ENCODE measurements at places on chromosomes 7 and 10. TPM values are rescaled to one million over a fixed set of nuclear protein-coding genes. Genes with fewer than 3 reads are reported as not detected.
A peak's percentile ranks its signal among the peaks of the same experiment; 100 is the strongest.

DNA sequence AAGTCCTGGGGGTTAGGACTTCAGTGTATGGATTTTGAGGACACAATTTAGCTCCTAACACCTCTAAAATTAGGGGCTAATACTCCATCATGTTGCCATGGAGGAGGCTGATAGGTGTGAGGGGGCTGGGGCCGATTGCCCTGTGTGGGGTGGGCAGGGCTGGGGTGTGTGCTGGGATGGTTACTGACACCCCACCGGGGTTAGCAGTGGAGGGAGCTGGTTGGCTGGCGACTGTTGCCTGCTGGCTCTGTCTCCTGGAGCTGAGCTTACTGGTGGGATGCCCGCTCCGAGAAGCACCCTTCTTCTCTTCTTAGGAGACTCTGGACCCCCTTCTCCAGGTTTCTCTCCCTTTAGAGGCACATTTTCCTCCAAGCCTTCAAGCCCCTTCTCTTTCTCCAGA, 22.2 kb upstream of the SH2D4B start:
- DNase-seq: no peak

The FZD8 gene
- polyA plus RNA-seq: 21.9 TPM

GRCh38 chr7:139909379-139910050, 80.5 kb downstream of the TBXAS1 start:
- no peak for DNase-seq

- DNase-seq: no peak
Observed at GRCh38 chr7:151814400-151815009, 62.4 kb downstream of the PRKAG2 start.

The FXYD4 gene
- polyA plus RNA-seq: 1.1 TPM

DNA sequence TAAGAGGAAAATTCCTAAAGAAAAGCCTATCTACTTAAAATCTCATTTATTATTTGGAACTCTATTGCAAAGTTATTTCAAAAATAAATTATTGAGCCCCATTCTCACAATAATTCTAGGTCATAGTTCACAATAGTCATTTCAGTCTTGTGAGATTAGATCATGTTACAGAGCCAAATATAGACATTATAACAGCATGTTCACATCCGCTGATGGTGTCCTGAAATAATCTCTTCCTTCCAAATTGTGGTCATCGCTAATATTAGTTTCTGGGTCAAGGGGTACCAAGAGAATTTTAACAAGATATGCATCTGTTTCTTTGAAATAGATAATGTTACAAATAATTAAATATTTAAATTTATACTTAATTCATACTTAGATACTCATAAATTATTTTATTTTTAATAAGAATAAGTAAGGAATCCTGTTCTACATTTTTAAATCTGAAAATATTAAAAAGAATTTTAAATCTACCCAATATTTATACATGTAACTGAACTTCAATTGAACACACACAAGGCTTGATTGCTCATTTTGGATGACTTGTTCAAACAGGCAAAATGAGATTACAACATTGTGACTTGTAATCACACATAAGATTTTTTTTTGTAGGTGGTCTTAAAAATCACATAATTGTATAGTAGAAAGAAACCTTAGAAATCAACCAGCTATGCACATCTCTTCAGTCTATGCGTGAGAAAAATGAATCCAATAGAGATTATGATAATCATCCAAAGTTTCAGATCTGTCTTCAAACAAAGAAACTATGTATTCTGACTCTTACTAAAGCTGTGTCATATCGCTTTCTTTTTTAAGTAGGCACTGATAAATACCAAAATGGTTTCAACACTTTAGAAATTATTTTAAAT, 13.1 kb downstream of the GNAT3 start:
- peak; percentile 14 for DNase-seq

The SLC26A5 gene
- polyA plus RNA-seq: 0.13 TPM

DNA sequence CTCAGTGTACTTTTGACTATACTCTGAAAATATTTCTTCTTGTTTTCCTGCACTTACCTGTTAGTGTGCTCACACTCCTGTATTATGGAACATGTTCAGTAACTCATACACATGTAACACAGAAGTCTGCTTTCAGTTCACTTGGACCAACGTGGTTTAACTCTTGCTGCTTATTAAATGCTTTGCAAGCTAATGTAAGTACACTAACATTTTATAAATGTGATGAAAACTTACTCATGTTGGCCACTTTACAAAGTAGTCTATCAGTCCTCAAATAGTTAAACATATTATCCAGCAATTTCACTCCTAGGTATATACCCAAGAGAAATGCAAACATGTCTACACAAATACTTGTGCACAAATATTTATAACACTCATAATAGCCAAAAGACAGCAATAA, 98.4 kb downstream of the UBE2H start:
- DNase-seq: no peak

GRCh38 chr10:84924131-84924530, 595.7 kb downstream of the CCSER2 start:
- no peak for DNase-seq

DNA sequence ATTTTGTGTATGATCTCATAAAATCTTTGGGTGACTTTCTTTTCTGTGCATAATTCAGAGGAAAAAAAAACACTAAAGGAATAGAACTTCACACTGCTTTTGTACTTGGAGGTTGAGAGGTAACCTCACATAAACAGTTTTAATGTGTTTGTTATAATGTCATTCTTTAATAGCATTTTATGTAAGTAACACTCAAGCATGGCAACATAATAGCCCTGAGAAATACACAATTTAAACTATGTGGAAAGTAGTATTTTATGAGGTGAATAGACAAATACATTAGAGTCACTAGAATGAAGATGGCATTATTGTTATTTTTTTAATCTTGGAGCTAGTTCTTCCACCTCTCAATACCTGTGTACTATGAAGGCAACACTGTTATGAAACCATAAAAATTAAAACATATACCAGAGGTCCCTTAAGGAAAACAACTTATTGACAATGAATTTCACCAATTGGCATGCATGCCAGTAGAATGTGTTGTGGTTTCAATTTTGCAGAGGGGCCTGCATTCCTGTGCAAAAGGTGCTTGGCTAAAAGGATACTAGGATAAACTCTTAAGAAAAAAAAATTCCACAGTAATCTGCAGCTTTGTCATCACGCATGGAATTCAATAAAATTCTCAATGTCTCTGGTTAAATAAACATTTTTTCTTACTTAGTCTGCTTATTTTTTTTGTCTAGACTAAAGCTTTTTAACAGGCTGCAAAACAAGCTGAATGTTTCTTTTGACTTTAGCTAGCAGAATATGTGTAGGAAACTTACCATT, 102.5 kb downstream of the CD36 start:
- no peak for DNase-seq

The ABCB4 gene
- 0.40 TPM for polyA plus RNA-seq

The MAP3K8 gene
- polyA plus RNA-seq: 2.4 TPM

- no peak for DNase-seq
Observed at GRCh38 chr10:28366994-28367393, 64.1 kb upstream of the MPP7 start.

The ITGA8 gene
- 7.3 TPM for polyA plus RNA-seq

DNA sequence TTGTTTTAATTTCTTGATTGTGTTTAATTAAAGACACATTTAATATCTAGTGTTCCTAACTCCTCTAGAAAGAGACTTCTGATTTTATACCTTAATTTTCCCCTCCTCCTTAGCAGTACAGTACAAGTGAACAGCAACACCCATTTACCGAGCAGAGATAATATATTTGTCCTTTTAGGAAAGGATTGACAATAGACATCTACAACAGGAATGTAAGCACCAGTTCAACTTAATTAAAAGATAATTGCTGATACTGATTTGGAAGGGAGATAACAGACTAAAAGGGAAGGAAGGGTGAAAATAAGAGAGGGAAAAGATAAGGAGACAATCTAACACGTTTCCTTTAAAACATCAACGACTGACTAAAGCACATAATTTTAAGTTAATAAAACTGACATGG, 119.3 kb downstream of the SRPK2 start:
- no peak for DNase-seq

- no peak for DNase-seq
Observed at GRCh38 chr7:106569500-106569929, 91.4 kb downstream of the CCDC71L start.

Data from forelimb muscle (tissue), 1 donor.